ENCODE measurements at places on chromosomes 12 and 14.

GRCh38 chr14:91573894-91574837 is 64.1 kb upstream of the PPP4R3A start:
- peak; percentile 24 for DNase-seq

GRCh38 chr12:121953695-121954094 is 35.3 kb downstream of the CFAP251 start:
- no peak for DNase-seq

DNA sequence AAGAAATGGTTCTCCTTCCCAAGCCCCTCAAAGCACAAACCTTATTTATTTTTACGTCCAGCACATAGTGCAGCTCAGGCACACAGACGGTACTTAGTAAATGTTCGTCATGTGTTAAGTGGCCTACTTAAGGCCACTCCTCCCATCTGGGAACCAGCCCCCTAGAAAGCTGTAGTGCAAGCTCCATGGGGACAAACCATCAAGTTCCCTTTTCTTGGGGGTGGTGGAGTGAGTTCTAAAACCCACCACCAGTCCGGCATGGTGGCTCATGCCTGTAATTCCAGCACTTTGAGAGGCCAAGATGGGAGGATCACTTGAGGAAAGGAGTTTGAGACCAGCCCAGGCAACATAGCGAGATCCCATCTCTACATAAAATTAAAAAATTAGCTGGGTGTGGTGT is 49.4 kb downstream of the PITPNM2 start:
- no peak for DNase-seq

- DNase-seq, result no peak
Measured at GRCh38 chr14:103738166-103738565, 22.6 kb downstream of the ZFYVE21 start.

Measured in activated naive CD4-positive, alpha-beta T cell (primary cell).